ENCODE measurements at places on chromosomes 11 and 22. TPM values are rescaled to one million over a fixed set of nuclear protein-coding genes. Genes with fewer than 3 reads are reported as not detected.

The DAGLA gene
- polyA plus RNA-seq: not detected

The TMPRSS6 gene
- 0.16 TPM for polyA plus RNA-seq

DNA sequence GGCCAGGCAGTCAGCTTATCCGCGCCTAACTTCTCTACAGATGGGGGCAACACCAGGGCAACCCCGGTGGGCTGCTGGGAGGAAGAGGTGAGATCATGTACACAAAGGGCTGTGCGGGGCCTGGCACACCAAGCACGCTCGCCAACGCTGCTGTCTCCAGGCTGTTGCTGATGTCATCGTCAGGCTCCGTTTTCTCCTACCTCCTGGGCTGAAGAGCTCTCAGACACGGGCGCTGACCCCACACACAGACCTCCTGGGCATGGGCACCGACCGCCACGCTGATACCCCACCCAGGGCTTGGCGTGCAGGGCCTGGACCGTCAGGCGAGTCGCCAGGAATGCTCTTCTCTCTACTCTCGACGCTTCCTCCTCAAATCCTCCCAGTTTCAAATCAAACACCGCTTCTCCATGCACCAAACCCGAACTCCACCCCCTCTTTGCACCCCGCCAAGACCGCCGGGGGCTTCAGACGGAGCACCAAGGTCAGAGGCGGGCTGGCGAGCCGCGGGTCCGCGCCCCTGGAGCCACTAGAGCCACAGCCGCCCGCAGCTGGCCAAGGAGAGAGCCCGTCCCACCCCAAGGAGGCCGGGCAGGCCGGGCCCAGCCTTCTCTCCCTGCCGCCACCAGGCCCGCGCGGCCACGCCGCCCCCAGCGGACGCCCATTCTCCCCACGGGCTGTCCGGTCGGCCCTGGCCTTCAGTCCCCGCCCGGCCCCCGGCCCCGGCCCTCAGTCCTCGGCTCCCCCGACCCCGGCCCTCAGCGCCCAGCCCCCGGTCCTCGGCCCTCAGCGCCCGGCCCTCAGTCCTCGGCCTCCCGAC, 772 bp downstream of the SBF1 start:
- H3K36me3 ChIP-seq: no peaks in the 10 kb centered on the region
- peak overlapping the region; percentile 74 for H3K4me3 ChIP-seq
- peaks cover 52% of the 10 kb centered on the region for H3K4me1 ChIP-seq
- no peak for DNase-seq

- no peaks in the 10 kb centered on the region for H3K36me3 ChIP-seq
- no peak for DNase-seq
- H3K4me3 ChIP-seq: no peak overlapping the region
- no peaks in the 10 kb centered on the region for H3K27me3 ChIP-seq
- H3K27ac ChIP-seq: no peak overlapping the region
Observed at GRCh38 chr11:106827687-106828086, 190.6 kb downstream of the GUCY1A2 start.

DNA sequence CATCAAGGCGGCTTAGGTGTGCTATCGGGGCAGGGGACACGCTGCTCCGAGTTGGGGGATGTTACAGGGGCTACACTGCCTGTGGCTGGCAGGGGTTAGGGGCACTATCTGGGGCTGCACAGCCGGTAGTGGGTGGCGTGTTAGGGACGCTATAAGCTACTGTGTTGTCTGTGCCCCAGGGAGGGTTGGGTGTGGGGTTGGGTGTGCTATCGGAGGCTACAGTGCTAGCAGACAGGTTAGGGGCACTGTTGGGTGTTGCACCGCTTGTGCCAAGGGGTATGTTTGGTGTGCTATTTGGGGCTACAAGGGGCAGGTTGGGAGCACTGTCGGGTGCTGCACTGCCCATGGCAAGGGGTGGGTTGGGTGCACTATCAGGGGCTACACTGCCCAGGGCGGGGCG, 120.2 kb upstream of the VPREB1 start:
- DNase-seq: no peak
- no peaks in the 10 kb centered on the region for H3K36me3 ChIP-seq
- no peaks in the 10 kb centered on the region for H3K4me1 ChIP-seq
- no peak overlapping the region for H3K4me3 ChIP-seq
- H3K27me3 ChIP-seq: peaks cover under 1% of the 10 kb centered on the region

DNA sequence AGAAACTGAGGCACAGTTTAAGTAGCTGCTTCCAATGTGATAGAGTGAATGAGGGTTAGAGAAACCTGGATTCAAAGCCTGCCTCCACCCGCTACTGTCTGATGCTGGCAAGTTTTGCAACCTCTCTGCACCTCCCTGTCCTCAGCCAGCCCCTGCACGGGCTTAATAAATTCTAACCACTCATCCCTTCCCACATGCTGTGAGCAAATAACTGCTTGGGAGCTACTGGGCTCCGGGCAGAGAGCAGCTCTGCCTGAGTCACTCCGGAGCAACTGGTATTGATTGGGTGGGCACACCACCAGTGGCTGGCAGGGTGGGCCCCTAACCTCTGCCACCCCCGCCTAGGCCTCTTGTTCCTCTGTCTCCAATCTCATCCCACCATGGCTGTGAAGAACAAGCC, 104.3 kb upstream of the SYT13 start:
- no peaks in the 10 kb centered on the region for H3K36me3 ChIP-seq
- no peaks in the 10 kb centered on the region for H3K27me3 ChIP-seq
- no peaks in the 10 kb centered on the region for H3K4me1 ChIP-seq
- no peak overlapping the region for H3K4me3 ChIP-seq

DNA sequence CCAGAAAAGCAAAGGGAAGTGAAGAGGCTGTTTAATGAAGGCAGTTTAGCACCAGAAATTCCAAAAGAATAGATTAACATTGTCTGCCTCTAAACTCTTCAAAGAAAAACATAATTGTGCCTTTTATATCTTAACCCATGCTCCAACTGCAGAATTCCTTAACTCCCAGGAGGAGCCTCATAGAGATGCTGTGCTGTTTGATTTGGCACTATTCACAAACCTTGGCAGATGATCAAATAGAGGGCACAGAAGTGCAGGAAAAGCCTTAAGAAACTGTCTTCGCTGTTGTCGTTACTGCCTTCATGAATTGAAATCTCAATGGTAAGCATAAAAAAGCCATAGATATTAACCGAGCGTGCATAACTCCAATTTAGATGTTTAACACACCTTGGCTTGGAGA, 124.1 kb upstream of the MPPED2 start:
- H3K36me3 ChIP-seq: no peaks in the 10 kb centered on the region
- no peaks in the 10 kb centered on the region for H3K4me1 ChIP-seq
- H3K27ac ChIP-seq: no peak overlapping the region

- H3K27ac ChIP-seq: no peak overlapping the region
- H3K36me3 ChIP-seq: no peaks in the 10 kb centered on the region
- no peak overlapping the region for H3K4me3 ChIP-seq
- H3K27me3 ChIP-seq: peaks cover 3% of the 10 kb centered on the region
- DNase-seq: no peak
Observed at GRCh38 chr11:27203077-27203647, 159.9 kb downstream of the CCDC34 start.

- H3K27ac ChIP-seq: no peak overlapping the region
- DNase-seq: no peak
- H3K4me1 ChIP-seq: no peaks in the 10 kb centered on the region
- no peaks in the 10 kb centered on the region for H3K36me3 ChIP-seq
- no peaks in the 10 kb centered on the region for H3K27me3 ChIP-seq
Observed at GRCh38 chr11:27348340-27348873, 14.6 kb downstream of the CCDC34 start.

DNA sequence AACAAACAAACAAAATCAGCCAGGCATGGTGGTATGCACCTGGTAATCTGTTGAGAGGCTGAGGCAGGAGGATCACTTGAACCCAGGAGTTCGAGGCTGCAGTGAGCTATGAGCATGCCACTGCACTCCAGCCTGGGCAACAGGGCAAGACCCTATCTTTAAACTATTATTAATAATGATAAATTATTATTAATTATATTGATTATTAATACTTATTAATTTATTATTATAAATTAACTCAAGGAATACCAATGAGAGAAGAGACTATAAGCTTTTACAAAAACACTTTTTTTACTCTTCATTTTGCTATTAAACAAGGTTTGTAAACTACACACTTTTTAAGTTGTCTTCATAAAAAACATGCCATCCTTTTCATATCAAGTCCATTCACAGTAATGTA, 97.7 kb upstream of the APOA1 start:
- no peaks in the 10 kb centered on the region for H3K27me3 ChIP-seq
- no peak overlapping the region for H3K4me3 ChIP-seq
- H3K36me3 ChIP-seq: no peaks in the 10 kb centered on the region
- peaks cover 38% of the 10 kb centered on the region for H3K4me1 ChIP-seq

GRCh38 chr11:63485777-63486176, 5.2 kb downstream of the PLAAT5 start:
- no peak for DNase-seq
- H3K4me1 ChIP-seq: no peaks in the 10 kb centered on the region

DNA sequence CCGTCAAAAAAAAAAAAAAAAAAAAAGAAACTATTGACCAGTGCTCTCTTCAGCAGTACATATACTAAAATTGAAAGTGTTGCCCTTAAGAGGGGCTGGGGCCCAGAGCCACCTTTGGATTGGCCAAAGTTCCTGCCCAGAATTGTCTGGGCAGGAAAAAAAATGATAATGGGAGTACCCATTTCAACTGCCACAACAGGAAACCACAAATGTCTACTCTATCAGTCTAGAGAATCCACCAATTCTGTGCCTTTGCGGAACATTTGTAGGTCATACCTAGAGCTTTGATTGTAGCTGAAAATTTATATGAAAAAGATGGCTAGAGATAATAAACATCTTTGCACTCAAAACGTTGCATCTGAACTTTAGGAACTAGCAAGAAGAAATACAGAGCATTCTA, 69.4 kb downstream of the FAM76B start:
- H3K4me1 ChIP-seq: peaks cover 19% of the 10 kb centered on the region
- H3K4me3 ChIP-seq: no peak overlapping the region

GRCh38 chr11:100855466-100856067, 168.5 kb downstream of the ARHGAP42 start:
- no peaks in the 10 kb centered on the region for H3K27me3 ChIP-seq
- H3K4me1 ChIP-seq: no peaks in the 10 kb centered on the region
- H3K4me3 ChIP-seq: no peak overlapping the region
- no peak overlapping the region for H3K27ac ChIP-seq

DNA sequence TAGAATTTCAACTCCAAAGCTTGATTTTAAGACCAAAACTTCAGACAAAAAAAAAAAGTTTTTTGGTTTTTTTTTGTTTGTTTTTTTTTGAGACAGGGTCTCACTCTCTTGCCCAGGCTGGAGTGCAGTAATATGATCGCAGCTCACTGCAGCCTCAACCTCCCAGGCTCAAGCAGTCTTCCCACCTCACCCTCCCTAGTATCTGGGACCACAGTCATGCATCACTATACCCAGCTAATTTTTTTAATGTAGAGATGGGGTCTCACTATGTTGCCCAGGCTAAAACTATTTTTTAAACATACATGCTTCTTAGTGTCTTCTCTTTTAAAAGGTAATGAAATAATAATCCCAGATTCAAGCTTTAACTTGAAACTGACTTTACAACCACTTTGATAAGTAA, 35.4 kb upstream of the GRK2 start:
- H3K27ac ChIP-seq: no peak overlapping the region
- no peak for DNase-seq
- peaks cover 4% of the 10 kb centered on the region for H3K4me1 ChIP-seq
- H3K36me3 ChIP-seq: peaks cover 37% of the 10 kb centered on the region
- no peaks in the 10 kb centered on the region for H3K27me3 ChIP-seq
- H3K4me3 ChIP-seq: no peak overlapping the region

DNA sequence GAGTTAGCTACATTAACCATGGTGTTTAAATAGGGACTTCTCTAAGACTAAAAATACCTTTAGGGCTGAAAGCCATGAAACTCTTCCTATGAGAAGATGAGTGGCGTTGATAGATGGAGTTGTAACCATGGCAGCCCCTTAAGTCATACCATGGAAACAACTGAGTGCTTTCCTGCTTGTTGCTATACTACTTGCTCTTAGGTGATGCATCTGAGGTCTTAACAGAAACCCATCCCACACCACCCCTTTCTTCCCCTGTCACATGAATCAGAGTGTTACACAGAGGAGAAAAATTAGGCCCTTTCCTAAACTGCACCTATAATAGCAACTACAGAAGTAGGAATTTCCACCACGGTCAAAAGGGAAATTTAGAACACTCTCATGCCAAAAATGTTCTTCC, 64.3 kb upstream of the ZC3H12C start:
- no peaks in the 10 kb centered on the region for H3K4me1 ChIP-seq
- H3K27ac ChIP-seq: no peak overlapping the region
- DNase-seq: no peak
- no peaks in the 10 kb centered on the region for H3K27me3 ChIP-seq
- no peak overlapping the region for H3K4me3 ChIP-seq

DNA sequence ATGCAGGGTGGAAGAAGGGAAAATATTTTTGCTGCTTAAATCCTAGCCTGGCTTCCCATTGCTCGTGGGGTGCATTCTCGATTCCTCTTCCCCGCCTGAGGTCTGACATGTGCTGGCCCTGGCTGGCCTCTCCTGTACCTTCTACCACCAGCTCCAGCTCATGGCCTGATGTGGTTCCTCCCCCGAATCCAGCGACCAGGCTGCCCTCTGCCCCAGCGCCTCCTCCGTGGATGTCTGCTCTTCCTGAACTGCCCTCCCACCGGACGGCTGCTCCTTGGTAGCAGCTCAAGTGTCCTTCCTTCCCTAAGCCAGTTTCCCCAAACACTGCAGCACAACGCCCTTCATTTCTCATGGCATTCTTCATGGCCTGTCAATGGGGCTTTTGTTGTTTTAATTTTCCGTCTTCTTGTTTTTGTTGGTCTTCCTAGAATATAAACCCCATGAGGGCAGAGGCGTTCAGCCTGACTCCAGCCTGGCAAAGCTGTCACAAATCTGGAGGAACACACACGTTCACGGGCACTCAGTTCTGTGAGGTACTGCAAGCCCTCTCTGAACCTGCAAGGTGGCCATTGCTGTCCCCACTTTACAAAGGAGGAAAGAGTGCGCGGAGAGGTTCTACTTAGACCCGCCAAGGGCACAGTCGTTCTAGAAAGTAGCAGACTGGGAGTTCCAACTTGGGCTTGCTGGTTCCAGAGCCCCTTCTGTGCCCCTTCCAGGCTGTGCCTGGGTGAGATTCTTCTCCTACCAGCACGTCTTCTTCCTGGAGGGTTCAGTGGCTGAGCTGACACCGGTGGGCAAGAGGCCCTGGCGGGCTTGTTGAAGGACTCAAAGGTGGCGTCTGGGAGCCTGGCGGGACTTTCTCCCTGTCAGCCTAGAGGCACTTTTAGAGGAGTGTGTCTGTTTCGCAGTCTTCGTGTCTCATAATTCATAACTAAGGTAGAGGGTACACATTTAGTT, 953 bp upstream of the LRP5 start:
- peaks cover 11% of the 10 kb centered on the region for H3K4me1 ChIP-seq
- no peak for DNase-seq
- H3K36me3 ChIP-seq: no peaks in the 10 kb centered on the region
- no peaks in the 10 kb centered on the region for H3K27me3 ChIP-seq
- H3K27ac ChIP-seq: no peak overlapping the region
- H3K4me3 ChIP-seq: no peak overlapping the region
